ENCODE measurements at places on chromosomes 7 and 10.

- DNase-seq, result peak; percentile 23
Measured at GRCh38 chr10:124025660-124026588, 67.5 kb downstream of the CHST15 start.

DNA sequence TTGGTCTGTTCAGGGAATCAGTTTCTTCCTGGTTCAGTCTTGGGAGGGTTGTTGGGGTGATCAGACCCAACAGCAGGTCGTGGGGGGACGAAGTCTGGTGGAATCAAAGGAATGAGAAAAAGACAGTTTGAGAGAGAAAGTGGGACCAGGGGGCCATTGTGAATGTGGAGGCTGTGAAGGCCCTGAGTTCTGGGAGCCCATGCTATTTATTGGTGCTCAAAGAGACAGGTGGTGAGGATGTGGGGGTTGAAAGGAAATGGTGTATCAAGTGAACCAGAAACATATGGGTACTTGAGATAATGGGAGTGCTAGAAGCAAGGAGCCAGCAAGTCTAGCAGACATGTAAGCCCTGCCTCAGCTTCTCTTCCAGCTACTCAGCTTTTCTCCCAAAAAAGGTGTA, 84.1 kb downstream of the CCSER2 start:
- no peak for DNase-seq

GRCh38 chr7:68980011-68980410, 618.3 kb upstream of the AUTS2 start:
- DNase-seq, result peak; percentile 66

GRCh38 chr7:112124061-112124766, 82.0 kb downstream of the DOCK4 start:
- DNase-seq, result no peak

GRCh38 chr7:1936006-1936310, 265.9 kb downstream of the ELFN1 start:
- DNase-seq, result no peak

- DNase-seq, result peak; percentile 63
Measured at GRCh38 chr7:128347647-128348097, 4.0 kb upstream of the RBM28 start.

DNA sequence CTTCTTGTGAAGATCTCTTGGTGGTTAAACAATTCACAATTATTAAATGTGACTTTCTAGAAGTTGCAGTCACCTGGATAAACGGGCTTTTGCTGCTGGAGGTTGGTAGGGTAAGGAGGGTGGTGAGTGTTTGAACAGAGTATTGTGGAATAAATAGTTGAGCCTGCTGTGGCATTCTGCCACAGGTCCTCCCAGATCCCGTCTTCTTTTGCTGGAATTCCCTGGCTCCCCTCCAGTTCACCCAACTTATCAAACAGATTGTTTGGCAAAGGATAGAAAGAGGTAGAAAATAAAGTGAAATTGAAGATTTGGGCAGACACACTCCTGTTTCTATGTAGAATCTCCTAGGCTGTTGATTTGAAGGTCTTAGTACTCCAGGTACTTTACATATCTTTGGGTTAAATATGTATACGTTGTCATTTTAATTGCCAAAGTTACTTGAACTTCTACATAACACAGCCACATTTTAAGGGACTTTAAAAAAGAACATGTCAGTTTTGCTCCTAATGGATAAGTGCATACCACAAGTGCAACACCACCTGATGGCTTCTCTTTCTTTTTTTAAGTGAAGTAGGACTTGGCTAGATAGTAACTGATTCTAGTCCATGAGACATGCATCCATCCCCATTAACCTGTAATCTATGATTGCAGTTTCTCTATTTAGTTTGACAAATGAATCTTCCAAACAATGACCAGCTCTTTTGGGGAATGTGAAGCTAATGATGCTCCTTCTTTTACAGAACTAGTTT, 83.0 kb downstream of the ARL4A start:
- peak; percentile 61 for DNase-seq

- DNase-seq, result no peak
Measured at GRCh38 chr7:56026538-56026937, 24.7 kb downstream of the PSPH start.

DNA sequence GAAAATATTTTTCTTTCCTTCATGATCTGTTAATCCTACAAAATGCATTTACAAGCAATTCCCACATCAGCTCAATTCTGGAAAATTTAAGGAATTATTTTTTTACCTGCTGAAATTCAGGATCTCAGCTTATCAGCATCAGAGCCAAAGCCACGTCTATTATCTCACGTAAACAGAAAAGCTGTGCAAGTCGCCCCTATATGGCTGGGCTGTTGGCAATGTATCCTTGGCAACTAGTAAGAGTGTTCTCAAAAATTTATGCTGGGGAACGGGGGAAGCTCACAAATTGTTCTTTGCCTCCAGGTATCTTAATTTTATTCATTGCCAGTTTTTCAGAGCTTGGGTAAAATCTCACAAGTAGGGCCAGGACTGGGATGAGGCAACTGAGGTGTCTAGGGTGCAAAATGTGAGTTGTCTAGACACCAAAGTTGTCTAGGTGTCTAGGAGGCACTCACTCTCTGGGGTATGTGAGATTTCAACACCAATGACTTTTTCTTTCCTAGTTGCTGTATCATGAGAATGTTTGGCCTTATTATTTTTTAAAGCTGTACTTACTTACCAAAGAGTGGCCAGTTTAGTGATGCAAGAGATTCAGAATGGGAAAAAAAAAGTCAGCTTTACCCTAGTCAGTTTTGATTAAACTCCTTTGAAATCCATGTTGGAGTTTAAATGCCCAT, 5.1 kb downstream of the GSTO2 start:
- DNase-seq, result no peak

- DNase-seq, result no peak
Measured at GRCh38 chr7:25007668-25008067, 27.7 kb upstream of the OSBPL3 start.

- no peak for DNase-seq
Measured at GRCh38 chr7:33550363-33550762, 355.0 kb upstream of the BMPER start.

GRCh38 chr7:128166603-128167041, 74.5 kb upstream of the LEP start:
- DNase-seq, result no peak

GRCh38 chr10:36448760-36449691, 676.4 kb upstream of the ANKRD30A start:
- peak; percentile 25 for DNase-seq

DNA sequence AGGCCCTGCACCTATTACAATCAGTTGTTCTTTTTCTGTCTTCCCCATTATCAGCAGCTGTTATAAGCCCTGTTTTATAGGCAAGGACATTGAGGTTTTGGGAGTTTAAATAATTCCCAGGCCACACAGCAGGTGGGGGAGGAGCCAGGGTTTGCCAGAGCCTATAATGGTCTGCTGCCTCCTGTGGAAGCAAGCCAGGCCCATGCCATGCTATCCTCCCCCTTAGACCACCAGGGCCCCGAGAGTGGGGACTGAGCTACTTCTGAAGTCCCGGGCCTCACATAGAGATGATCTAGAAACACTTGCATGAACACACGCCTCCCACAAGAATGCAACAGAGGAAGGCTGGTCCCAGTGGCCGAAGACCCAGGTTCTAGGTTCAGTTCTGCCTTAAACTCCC, 141.7 kb downstream of the SH3PXD2A start:
- DNase-seq, result no peak

GRCh38 chr10:77377678-77378352, 259.8 kb downstream of the KCNMA1 start:
- DNase-seq, result no peak

DNA sequence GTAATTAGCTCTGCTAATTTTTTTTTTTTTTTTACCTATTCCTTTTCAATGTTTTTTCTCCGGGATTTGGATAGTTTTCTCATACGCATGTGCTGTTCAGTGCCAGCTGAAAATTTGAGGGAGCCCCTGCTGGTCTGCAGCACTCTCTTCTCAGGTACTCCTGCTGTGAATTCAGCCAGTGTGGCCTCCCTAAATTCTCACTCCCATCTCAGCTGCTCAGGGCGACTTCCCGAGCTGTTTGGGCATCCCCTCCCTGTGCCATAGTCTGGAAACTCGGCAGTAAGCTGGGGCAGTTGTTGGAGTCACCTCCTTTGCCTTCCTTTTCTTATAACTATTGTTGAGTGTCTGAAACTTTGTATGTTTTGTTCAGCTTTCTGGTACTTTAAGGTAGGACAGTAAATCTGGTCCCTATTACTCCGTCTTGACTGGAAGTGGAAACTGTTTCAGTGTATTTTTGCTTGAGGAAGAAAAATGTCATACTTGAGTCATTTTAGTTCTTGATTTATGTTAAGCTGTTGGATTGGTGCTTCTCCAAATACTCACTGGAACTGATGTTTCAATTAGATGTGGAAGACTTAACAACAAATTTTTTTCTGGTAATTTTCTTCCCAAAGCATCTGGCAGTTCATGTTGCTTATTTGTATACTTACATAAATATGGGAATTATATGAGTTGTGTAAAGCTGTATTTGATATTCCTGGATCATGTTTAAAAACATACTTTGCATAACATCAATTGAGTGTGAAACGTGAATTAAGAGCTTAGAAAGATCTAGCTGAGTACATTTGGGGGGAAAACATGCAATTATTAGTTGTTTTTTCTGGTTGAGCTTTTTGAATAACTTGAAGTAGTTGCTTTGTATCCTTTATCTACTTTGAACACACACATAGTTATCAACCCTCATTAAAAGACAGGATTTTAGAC, 33.7 kb downstream of the MINPP1 start:
- peak; percentile 26 for DNase-seq

DNA sequence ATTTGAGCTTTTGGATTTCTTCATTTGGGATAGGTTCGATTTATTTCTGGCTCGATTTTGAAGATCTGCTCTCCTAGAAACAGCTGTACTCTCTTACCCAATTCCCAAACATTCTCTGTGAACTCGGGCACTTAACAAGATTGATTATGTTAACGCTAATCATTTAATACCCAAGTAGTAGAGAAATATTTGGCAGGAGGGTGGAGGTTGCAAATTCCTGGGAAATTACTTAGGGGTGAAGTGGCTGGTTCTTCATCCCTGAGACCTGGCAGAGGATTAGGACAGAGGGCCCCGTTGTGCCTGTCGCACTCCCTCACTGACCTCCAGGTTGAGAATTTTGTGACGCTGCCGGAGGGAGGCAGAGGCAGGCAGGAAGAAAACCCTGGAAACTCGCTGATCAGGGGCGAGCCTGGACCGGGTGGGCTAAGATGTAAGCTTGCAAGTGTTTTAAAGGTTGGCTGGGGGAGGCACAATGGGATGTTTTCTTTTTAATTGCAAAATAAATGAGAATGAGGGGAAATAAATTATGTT, 182.6 kb downstream of the TCF7L2 start:
- DNase-seq, result peak; percentile 71

DNA sequence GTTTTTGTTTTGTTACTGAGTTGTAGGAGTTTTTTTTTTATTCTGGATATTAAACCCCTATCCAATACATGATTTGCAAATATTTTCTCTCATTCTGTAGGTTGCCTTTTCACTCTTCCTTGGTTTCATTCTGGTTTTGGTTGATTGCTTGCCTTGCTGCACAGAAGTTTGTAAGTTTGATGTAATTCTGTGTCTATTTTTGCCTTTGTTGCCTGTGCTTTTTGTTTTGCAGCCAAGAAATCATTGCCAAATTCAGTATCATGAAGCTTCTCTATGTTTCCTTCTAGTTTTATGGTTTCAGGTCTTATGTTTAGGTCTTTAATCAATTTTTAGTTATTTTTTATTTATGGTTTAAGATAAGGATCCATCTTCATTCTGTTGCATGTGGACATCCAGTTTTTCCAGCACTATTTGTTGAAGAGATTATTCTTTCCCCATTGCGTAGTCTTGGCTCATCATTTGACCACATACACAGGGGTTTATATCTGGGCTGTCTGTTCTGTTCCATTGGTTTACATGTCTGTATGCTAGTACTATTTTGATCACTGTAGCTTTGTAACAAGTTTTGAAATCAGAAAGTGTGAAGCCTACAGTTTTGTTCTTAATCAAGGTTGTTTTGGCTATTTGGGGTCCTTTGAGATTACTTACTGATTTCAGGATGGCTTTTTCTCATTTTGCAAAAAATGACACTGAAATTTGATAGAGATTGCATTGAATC, 26.4 kb downstream of the BMPR1A start:
- DNase-seq, result no peak

GRCh38 chr7:84025332-84025927, 169.2 kb downstream of the SEMA3A start:
- DNase-seq, result peak; percentile 99

DNA sequence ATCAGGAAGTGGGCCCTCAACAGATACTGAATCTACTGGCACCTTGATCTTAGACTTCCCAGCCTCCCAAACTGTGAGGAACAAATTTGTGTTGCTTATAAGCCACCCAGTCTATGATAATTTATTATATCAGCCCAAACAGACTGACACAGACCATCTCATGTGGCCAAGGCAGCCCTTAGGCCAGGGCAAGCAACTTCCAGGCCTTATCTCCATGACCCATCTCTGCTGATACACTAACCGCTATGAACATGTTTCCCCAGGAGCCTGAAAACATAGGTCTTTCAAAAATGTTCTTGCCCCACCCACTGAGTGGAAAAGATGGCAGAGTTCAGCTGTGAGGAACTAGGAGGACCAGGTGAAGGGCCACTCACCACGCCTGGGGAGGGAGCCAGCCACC, 3.2 kb upstream of the BLOC1S2 start:
- DNase-seq, result no peak

- DNase-seq, result no peak
Measured at GRCh38 chr10:70585578-70586169, 16.9 kb downstream of the PRF1 start.

DNA sequence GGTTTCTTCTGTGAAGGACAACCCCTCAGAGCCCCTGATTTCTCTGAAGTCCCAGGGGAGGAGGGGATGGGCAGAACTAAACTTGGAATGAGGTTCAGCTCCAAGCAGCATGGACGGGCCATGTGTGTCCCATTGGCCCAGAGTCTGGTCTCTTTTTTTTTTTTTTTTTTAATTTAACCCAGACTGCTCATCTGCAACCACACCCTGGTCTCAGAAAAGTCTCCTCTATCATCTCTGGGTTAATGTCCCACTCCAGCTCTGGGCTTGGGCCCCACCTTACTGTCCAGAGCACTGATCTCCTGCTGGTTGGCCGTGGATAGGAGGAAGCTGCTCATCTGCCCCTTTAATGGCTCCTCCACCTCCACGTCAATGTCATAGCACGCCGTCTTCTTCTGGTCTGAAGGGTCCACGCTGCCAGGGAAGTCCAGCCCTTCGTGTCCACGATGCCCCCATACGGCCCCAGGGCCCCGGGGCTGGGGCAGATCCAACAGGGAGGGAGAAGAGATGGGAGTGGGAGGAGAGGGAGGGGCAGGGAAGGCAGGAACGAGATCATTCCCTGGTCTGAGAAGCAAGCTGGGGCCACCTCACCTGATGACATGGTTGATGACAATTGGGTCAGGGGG, 7.7 kb downstream of the CHPF2 start:
- DNase-seq, result no peak

Data from fibroblast of lung (primary cell).